ENCODE measurements at places on chromosomes 5 and 9.

DNA sequence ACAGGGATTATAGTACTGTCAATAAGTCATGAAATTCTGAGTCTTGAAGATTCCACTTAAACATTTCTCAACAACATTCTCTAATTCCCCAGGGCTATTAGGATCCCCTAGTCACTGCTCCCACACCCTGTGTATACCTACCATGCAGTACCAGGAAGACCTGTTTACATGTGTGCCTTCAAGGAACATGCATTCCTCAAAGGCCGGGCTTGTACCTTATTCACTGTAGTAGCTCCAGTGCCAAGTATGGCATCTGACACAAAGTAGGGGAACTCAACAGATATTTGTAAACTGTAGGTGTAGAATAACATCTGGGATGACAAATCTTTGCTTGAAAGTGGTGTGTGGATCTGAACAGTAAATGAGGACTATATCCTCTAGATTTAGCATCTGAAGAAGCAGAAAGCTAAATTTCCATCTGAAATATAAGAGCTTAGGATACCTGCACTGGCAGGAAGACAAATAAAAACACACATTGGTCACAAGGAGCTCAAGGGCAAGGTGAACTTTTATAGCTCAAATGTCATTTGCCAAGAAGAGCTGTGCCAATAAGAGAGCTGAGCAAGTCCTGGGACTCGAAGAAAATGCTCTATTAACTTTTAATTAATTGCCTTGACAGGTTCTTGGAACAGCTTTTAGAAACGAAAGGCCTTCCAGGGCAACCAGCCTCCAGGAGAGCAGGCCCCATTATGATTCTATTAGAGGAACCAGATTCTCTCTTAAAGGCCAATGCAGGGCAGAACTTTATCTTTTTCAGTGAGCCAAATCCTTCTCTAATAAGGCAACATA, 52.3 kb upstream of the MYOT start:
- no peak for DNase-seq

DNA sequence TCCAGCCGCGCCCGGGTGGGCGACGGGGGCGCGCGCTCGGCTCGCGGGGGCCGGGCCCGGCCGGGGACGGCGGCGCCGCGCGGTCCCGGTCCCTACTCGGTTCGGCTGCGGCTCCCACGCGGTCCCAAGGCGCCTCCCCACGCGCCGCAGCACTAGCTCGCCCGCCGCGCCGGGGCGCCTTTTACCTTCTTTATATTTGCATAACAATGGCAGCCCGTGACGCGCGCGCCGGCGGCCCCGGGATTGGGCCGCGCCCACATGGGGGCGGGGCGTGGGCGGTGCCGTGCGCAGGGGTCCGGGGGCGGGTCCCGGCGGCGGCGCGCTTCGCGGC, at the start of gene NRARP:
NRARP (minus strand) TSS at position 154 of the 331 bp plus-strand sequence. CDS start 343 bp downstream, outside the sequence.
- DNase-seq: peak; percentile 82

GRCh38 chr5:61371474-61371873, 39.4 kb downstream of the ZSWIM6 start:
- no peak for DNase-seq

- DNase-seq: no peak
These were observed 30.4 kb downstream of the DPYSL3 start for GRCh38 chr5:147479444-147479843.

DNA sequence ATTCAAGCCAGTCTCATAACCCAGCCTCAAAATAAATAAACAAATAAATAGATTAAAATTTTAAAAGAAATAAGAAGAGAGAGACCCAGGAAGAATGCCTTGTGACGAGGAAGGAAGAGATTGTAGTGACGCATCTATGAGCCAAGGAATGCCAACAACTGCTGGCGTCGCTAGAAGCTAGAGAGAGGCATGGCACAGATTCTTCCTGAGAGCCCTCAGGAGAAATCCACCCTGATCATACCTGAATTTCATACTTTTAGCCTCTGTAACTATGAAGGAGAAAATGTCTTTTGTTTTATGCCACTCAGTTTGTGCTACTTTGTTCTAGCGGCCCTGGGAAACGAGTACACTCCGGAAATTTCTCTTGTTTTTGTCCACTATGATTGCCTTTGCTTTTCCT, 103.9 kb downstream of the C9orf50 start:
- no peak for DNase-seq

GRCh38 chr5:39531306-39531705, 106.5 kb upstream of the DAB2 start:
- no peak for DNase-seq

DNA sequence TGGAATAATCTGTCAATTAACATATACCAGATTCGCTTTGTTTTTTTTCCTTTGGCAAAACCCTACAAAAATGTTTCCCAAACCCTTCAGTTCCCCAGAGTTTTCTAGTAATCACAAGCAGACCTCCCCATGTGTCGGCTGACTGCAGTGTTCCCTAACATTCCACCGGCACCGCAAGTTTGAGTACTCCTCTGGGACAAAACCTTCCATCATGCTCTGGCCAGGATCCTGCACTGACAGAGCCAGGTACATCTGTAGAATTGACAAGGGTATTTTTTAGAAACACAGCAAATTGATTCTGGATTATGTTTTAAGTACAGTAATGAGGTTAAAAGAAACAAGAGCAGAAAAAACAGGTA, 174.7 kb downstream of the GAS1 start:
- DNase-seq: no peak

GRCh38 chr9:100803956-100804355, 224.6 kb upstream of the PLPPR1 start:
- DNase-seq: no peak

DNA sequence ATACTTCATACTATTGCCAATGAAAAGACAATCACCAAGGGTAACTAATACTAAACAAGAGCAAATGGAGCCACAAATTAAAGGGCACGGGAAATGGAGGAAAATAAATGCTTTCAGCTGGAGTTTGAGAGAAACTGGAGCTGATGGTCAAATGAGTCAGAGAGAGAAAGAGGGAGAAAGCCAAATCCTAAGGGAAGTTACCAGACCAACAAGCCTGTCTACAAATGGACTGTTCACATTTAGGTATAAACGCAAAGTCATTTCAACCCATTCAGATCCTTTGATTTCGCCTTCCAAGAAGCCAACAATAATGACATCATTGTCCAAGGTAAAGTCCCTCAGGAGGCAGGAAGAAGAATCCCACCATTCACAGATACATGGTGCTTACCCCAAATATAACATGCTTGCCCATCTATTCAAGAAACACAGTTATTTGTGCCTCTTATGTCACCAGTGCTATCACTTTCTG, 351.8 kb downstream of the RAB3C start:
- DNase-seq: no peak

DNA sequence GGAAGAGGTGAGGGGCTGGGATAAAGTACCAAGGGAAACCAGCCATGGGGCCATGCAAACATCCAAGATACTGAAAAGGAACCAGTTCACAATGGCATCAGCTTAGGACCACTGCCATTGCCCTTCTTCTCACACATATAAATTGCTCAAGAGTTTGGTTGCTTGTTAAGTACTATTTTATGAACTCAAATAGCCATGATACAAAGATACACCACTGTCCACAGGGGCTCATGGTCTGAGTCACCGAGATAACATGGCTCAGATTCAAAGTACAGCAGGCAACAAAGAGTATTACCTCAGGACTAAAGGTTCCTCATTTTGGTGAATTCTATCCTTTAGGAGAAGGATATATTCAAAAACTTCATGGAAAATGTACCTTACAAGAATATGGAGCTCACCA, 55.6 kb downstream of the FANCC start:
- no peak for DNase-seq

GRCh38 chr9:117739624-117740347, 35.6 kb downstream of the TLR4 start:
- no peak for DNase-seq

GRCh38 chr5:61416420-61416819, 84.4 kb downstream of the ZSWIM6 start:
- DNase-seq: no peak

GRCh38 chr5:75461679-75462078, 49.8 kb downstream of the CERT1 start:
- no peak for DNase-seq

GRCh38 chr5:1363581-1363980, 18.7 kb upstream of the CLPTM1L start:
- DNase-seq: no peak

DNA sequence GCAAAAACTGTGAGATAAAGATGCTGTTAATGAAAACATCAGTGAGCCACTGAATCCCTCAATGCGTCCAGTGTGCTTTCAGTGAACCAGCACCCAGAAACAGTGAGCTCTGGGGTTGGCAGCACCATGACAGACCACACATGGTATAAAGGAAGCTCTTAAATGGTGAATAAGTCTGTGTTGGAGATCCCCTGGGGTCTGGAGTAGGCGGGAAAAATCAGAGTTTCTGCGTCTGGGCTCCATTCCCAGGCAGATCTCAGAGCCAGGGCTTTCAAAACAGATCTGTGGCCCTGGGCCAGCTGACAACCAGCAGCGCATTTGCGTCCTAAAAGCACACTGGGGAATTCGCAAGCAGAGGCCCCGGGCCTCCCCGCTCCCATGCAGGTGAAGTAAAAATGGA, 233.5 kb downstream of the FRMD3 start:
- DNase-seq: no peak

GRCh38 chr5:146047396-146047795, 58.0 kb downstream of the PLAC8L1 start:
- no peak for DNase-seq

- DNase-seq: no peak
These were observed 584.4 kb upstream of the ACO1 start for GRCh38 chr9:31799953-31800609.

DNA sequence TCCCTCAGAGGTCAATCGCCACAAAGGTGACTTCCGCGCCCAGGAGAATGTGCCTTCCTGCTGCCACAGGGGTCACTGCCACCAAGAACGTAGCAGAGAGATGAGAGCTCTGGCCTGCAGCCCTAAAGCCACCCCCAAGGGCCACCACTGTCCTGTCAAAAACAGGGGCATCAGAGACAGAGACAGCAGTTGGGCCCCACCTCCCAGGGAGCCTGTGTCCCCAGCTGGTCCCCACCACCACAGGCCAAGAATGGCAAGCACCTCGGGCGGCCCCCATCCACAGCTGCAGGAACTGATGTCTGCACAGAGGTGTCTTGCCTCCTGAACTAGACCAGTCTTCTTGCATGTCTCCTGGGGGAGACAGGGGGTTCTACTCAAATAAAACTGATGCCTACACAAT, 5.8 kb downstream of the SPATA31E1 start:
- DNase-seq: no peak

DNA sequence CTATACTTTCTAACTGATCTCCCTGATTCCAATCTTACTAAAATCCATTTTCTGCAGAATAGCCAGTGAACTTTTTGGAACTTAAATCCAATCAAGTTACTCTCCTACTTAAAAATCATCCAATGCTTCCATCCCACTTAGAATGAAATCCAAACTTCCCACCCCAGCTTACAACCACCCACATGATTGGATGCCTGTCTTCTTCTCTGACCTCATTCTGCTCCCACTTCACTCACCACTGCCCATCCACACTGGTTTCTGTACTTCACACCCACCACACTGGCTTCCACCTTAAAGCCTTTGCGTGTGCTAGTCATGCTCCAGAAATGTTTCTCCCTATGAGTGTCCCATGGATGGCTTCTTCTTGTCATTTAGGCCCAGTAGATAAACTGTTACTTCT, 119.7 kb downstream of the PRELID2 start:
- no peak for DNase-seq

- no peak for DNase-seq
These were observed 94.9 kb upstream of the PRDM9 start for GRCh38 chr5:23412515-23412914.

GRCh38 chr5:180590543-180591310, 572 bp downstream of the SCGB3A1 start:
- no peak for DNase-seq

DNA sequence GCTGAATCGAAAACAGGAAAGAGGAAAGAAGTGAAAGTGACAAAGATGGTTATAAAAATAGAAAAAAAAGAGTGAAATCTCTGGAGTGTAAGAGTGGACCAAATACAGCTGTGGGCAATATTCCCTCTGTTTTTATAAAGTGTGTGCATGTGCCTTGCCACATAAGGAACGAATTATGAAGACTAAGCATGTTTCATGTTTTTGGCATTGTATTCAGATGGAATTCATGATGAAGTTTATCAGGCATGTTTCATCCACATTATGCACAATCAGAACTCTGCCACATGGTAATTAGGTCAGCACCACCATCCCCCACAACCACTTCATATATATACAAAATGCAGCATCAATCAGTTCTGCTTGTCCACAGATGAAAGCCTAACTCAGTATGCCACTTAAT, 348.0 kb downstream of the ZNF608 start:
- no peak for DNase-seq

DNA sequence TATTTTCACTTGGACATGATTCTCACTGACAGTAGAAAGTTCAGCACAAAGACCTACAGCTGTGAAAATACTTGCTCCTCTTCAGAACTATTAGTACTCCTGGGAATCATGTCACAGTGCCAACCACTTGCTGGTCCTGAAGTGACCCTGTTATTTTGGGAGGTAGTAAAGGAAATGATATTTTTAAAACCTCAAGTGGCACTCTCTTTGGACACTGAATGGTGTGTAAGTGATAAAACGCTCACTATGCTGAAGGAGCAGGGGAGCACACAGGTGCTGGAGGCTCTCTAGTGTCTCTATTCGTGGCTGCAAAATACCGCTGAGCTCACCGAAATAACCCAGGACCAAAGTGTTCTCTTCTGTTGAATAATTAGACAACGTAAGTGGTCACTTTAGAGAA, 76.9 kb upstream of the SPATA31D4 start:
- DNase-seq: no peak

DNA sequence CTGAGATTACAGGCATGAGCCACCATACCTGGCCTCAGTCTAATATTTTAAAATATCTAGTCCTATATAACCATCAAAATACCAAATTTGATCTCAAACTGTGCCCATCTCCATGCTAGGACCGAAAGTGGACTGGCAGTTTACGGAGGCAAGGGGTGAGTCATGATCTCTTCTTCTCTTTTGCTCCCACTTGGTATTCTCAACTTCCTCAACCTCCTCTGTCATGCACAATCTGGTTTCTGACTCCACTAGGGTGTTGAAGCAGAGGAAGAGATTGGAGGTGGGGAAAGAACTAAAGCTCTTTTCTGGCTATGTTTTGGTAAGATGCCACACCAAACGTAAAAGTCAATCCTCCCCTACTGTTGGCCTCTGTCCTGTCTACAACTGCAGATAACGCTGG, 55.9 kb upstream of the CEMIP2 start:
- no peak for DNase-seq

DNA sequence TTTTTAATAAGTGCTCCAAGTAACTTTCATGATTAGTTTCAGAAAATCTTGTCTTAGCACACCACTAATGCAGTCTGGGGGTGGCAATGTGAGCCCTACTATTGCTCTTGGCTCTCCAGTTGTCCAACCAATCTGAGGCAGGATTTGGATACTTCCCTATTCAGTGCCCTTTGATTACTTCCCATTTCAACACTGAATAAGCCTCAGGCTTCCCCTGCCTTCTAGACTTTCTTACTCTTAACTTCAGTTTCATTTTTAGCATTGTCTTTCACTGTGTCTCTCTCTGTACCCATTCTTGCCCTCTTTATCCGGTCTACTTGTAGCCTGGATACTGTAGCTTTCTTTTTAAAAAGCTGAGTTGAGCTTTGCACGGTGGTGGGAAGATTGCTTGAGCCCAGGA, 186.1 kb downstream of the C9orf152 start:
- DNase-seq: no peak

GRCh38 chr5:96024683-96025475, 63.2 kb upstream of the ELL2 start:
- DNase-seq: no peak

- no peak for DNase-seq
These were observed 8.6 kb upstream of the SMIM23 start for GRCh38 chr5:171776770-171777759.

- DNase-seq: no peak
These were observed 861 bp downstream of the NTRK2 start for GRCh38 chr9:84670138-84671041.
